ENCODE measurements at places on chromosomes 7 and 10. TPM values are rescaled to one million over a fixed set of nuclear protein-coding genes. Genes with fewer than 3 reads are reported as not detected.

The TRIL gene
- total RNA-seq: 2.6 TPM

The CNNM1 gene
- 0.22 TPM for total RNA-seq

The FAM20C gene
- 30.2 TPM for total RNA-seq

The SFTPA1 gene
- total RNA-seq: 0.19 TPM

The ADGRA1 gene
- total RNA-seq: 0.19 TPM

The ARHGAP12 gene
- total RNA-seq: 21.7 TPM

The GSTO1 gene
- 209 TPM for total RNA-seq

The NKX1-2 gene
- not detected for total RNA-seq

The CYP2C18 gene
- not detected for total RNA-seq

The ASIC3 gene
- 5.2 TPM for total RNA-seq

The HMX3 gene
- not detected for total RNA-seq

The NUTM2E gene
- not detected for total RNA-seq

The TAS2R5 gene
- total RNA-seq: 0.40 TPM

The KIN gene
- total RNA-seq: 7.5 TPM

The SPDYE2 gene
- total RNA-seq: not detected

The LRRC61 gene
- 4.4 TPM for total RNA-seq

The CC2D2B gene
- 1.5 TPM for total RNA-seq

The VENTX gene
- total RNA-seq: 0.40 TPM

The ZEB1 gene
- total RNA-seq: 149 TPM

The EN2 gene
- total RNA-seq: not detected

The CREB5 gene
- total RNA-seq: 43.1 TPM

The TBXAS1 gene
- total RNA-seq: 4.3 TPM

The RELN gene
- total RNA-seq: 0.57 TPM

The IDI2 gene
- total RNA-seq: 0.51 TPM

The LBX1 gene
- 0.13 TPM for total RNA-seq

The ZPBP gene
- not detected for total RNA-seq

The CELF2 gene
- 67.5 TPM for total RNA-seq

The RNLS gene
- total RNA-seq: 10.4 TPM

The GRB10 gene
- total RNA-seq: 51.8 TPM

The AGMO gene
- total RNA-seq: 0.40 TPM

The BAIAP2L1 gene
- total RNA-seq: 1.9 TPM

The GHRHR gene
- total RNA-seq: not detected

The ANAPC16 gene
- total RNA-seq: 171 TPM

The PLXNA4 gene
- total RNA-seq: 12.8 TPM

The TAS2R41 gene
- not detected for total RNA-seq

The FAM221A gene
- total RNA-seq: 3.7 TPM

The TRIM73 gene
- 1.4 TPM for total RNA-seq

The TFR2 gene
- total RNA-seq: 0.13 TPM

The COPG2 gene
- 19.7 TPM for total RNA-seq

The LRRC18 gene
- total RNA-seq: not detected

The AKR1D1 gene
- not detected for total RNA-seq

The A1CF gene
- not detected for total RNA-seq

The FRMPD2 gene
- not detected for total RNA-seq

The CYP2C19 gene
- total RNA-seq: not detected

The SEMA3C gene
- 60.8 TPM for total RNA-seq

The FZD1 gene
- 23.1 TPM for total RNA-seq

The C10orf62 gene
- total RNA-seq: 0.51 TPM

The CCDC186 gene
- 19.5 TPM for total RNA-seq

The CPA5 gene
- not detected for total RNA-seq
